ENCODE measurements at places on chromosomes 16 and 17. TPM values are rescaled to one million over a fixed set of nuclear protein-coding genes. Genes with fewer than 3 reads are reported as not detected.

Gene G6PC1
- total RNA-seq = not detected

Gene IRX5
- total RNA-seq = not detected

Gene TPSB2
- not detected for total RNA-seq

Gene NT5C3B
- 35.0 TPM for total RNA-seq

Gene SMPD3
- total RNA-seq = 7.7 TPM

Gene SLC52A1
- 0.84 TPM for total RNA-seq

Gene MAPT
- 0.15 TPM for total RNA-seq

Gene KRTAP3-2
- not detected for total RNA-seq

Gene TUBG1
- 92.3 TPM for total RNA-seq

Gene HYDIN
- total RNA-seq = not detected

Gene HBA2
- not detected for total RNA-seq

Gene FNDC8
- not detected for total RNA-seq

Gene EFCAB5
- total RNA-seq = 0.70 TPM

Gene BCO1
- total RNA-seq = not detected

Gene TEKT1
- total RNA-seq = not detected

Gene GLOD4
- total RNA-seq = 45.1 TPM

Gene MYH13
- not detected for total RNA-seq

Gene CASKIN1
- 0.09 TPM for total RNA-seq

Gene MEIOC
- total RNA-seq = not detected

Gene AIPL1
- not detected for total RNA-seq

Gene HOXB1
- not detected for total RNA-seq

Gene CLEC10A
- total RNA-seq = not detected

Gene NPIPB13
- total RNA-seq = 23.8 TPM

Gene ADORA2B
- total RNA-seq = 0.49 TPM

Gene TMC7
- not detected for total RNA-seq

Gene SCNN1B
- total RNA-seq = not detected

Gene OTOP3
- total RNA-seq = not detected

Gene TBC1D3C
- total RNA-seq = not detected

Gene SCPEP1
- total RNA-seq = 47.6 TPM
